ENCODE measurements at places on chromosomes 3 and 15. TPM values are rescaled to one million over a fixed set of nuclear protein-coding genes. Genes with fewer than 3 reads are reported as not detected.
A peak's percentile ranks its signal among the peaks of the same experiment; 100 is the strongest.

DNA sequence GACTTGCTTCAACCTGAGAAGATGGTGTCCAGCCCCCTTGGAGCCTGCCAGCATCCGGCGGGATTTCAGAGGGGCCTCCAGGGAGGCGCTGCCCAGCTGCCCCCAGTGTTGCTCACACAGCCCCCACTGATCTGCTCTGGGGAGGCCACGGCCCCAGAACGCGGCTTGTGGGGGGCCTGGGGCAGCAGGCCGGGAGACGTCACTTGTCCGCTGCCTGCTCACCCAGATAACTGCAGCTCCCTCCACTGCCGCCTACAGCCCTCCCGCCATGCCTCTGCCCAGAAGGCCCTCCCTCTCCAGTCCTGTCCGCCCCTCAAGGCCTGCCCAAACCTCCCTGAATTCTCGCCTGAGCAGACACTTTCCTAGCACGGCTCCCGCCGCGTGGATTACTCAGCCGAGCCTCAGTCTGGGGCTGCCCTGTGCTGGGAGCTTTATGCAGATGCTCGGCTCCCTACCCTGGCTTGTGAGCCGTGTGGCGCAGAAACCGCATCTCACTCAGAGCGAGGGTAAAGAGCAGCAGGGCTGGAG lies 17.2 kb upstream of the ADIPOQ start:
- peaks cover 3% of the 10 kb centered on the region for H3K27me3 ChIP-seq
- H3K4me1 ChIP-seq = peaks cover 10% of the 10 kb centered on the region
- no peak overlapping the region for H3K4me3 ChIP-seq
- H3K27ac ChIP-seq = no peak overlapping the region
- peak; percentile 69 for DNase-seq
- H3K36me3 ChIP-seq = no peaks in the 10 kb centered on the region

- no peak for DNase-seq
- no peak overlapping the region for H3K27ac ChIP-seq
- H3K4me3 ChIP-seq = no peak overlapping the region
- no peaks in the 10 kb centered on the region for H3K36me3 ChIP-seq
- H3K27me3 ChIP-seq = no peaks in the 10 kb centered on the region
- no peaks in the 10 kb centered on the region for H3K4me1 ChIP-seq
Observed at GRCh38 chr3:133487204-133487603, 86.3 kb upstream of the CDV3 start.

GRCh38 chr3:161770484-161771386 lies 274.1 kb downstream of the OTOL1 start:
- no peaks in the 10 kb centered on the region for H3K27me3 ChIP-seq
- H3K4me1 ChIP-seq = no peaks in the 10 kb centered on the region
- no peak for DNase-seq
- H3K27ac ChIP-seq = no peak overlapping the region

DNA sequence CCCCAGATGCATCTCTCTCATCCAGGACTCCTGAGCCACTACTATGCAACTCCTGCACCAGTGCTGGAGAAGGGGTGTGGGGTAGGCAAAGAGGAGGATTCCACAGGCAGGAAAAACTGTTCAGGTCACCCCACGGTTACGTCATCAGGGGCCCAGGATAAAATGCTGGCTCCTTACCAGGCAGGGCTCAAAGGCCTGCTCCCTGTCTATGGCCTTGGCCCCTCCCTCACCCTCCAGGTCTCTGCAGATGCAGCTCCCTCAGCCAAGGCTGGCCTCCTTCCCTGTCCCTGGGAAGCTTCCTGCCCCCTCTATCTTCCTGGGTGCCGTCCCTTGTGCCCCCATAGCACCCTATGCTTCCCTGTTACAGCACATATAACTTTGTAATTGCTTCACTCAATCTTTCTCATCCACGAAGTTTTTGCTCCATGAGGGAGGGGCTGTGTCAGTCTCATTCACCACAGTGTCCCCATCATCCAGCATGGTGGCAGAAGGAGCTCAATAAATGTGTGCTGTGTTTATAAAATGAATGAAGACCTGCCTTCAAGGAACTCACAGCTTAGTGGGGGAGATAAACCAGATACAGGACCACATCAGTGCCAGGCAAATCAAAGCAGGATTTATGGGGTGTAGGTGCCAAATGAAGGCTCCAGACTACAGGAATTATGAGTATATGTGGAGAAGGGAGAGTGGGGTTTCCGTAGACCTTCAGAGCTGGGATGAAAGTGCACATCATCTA lies 18.6 kb downstream of the KBTBD13 start:
- peaks cover 6% of the 10 kb centered on the region for H3K36me3 ChIP-seq
- DNase-seq = no peak
- no peak overlapping the region for H3K4me3 ChIP-seq
- peaks cover 11% of the 10 kb centered on the region for H3K4me1 ChIP-seq

- no peaks in the 10 kb centered on the region for H3K27me3 ChIP-seq
- H3K4me3 ChIP-seq = no peak overlapping the region
- no peaks in the 10 kb centered on the region for H3K36me3 ChIP-seq
- no peak for DNase-seq
- H3K4me1 ChIP-seq = no peaks in the 10 kb centered on the region
Observed at GRCh38 chr3:24952388-24952787, 457.7 kb upstream of the THRB start.

DNA sequence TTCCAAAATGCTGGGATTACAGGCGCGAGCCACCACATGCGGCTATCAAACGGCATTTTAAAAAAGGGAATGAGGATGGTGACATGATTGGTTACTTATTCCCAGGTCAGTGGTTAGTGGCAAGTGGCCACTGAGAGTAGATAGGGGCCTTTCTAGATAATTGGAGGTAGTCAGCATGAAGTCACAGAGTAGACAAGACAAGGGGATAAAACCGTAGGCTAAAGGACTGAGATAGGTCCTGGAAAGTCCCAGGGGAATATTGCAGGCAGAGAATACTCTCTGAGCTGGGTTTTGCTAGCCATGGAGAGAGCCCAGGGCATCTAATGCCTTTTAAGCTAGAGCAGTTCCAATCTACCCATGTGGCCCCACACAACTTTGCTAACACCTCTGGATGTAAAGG lies 52.2 kb downstream of the KCNAB1 start:
- no peaks in the 10 kb centered on the region for H3K36me3 ChIP-seq
- H3K27ac ChIP-seq = no peak overlapping the region
- H3K27me3 ChIP-seq = no peaks in the 10 kb centered on the region
- no peak overlapping the region for H3K4me3 ChIP-seq
- H3K4me1 ChIP-seq = no peaks in the 10 kb centered on the region

- no peaks in the 10 kb centered on the region for H3K4me1 ChIP-seq
- H3K36me3 ChIP-seq = no peaks in the 10 kb centered on the region
- H3K27me3 ChIP-seq = no peaks in the 10 kb centered on the region
- no peak overlapping the region for H3K27ac ChIP-seq
Observed at GRCh38 chr15:66038387-66039116, 169.3 kb downstream of the RAB11A start.

GRCh38 chr15:76979331-76979925 lies 15.5 kb upstream of the PSTPIP1 start:
- H3K27ac ChIP-seq = no peak overlapping the region
- no peaks in the 10 kb centered on the region for H3K4me1 ChIP-seq
- H3K4me3 ChIP-seq = no peak overlapping the region
- H3K36me3 ChIP-seq = no peaks in the 10 kb centered on the region
- no peaks in the 10 kb centered on the region for H3K27me3 ChIP-seq

- DNase-seq = no peak
- no peak overlapping the region for H3K27ac ChIP-seq
- no peak overlapping the region for H3K4me3 ChIP-seq
- H3K36me3 ChIP-seq = no peaks in the 10 kb centered on the region
- H3K27me3 ChIP-seq = no peaks in the 10 kb centered on the region
- H3K4me1 ChIP-seq = no peaks in the 10 kb centered on the region
Observed at GRCh38 chr15:95814908-95815307, 515.6 kb upstream of the NR2F2 start.

GRCh38 chr15:34472947-34473346 lies 35.3 kb upstream of the GOLGA8A start:
- DNase-seq = no peak
- H3K4me1 ChIP-seq = no peaks in the 10 kb centered on the region
- H3K27ac ChIP-seq = no peak overlapping the region
- no peaks in the 10 kb centered on the region for H3K36me3 ChIP-seq

GRCh38 chr15:33735637-33736247 lies 232.6 kb upstream of the CHRM5 start:
- H3K4me3 ChIP-seq = no peak overlapping the region
- H3K27ac ChIP-seq = no peak overlapping the region
- no peaks in the 10 kb centered on the region for H3K27me3 ChIP-seq
- no peak for DNase-seq

DNA sequence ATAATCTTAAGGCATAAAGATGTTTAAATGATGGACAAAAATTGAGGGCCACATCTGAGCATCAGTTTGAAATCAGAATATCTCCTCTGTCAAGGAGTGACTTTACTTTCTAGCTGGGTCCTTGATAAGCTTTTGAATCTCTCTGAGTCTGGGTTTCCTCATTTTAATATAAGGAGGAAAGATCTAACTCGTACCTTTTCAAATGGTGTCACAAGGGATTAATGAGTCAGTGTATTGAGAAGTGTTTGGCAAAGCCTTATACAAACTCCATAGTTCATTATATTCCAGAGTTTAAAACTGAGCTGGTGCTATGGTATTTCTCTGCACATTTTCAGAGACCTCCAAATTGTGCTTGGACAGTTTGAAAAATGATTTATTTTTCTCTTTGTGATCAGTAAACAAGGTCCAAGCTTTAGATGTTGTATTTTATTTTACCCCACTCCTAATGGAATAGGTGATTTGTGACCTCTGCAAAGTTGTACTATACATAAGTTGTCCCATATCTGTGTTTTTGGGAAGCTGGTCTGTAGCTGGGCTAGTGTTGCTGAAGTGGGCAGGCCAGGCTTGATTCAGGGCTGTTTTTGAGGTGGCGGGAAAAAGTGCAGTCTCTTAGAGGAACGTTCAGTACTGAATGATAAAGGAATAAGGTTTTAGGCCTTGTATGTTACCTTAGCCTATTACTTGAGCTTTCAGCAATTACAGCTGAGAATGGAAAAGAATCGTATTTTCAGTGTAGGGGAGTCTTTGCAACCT lies 5.6 kb downstream of the FNDC3B start:
- peaks cover 23% of the 10 kb centered on the region for H3K4me1 ChIP-seq
- no peak for DNase-seq
- no peak overlapping the region for H3K4me3 ChIP-seq
- H3K27ac ChIP-seq = peak overlapping the region; percentile 61
- H3K27me3 ChIP-seq = no peaks in the 10 kb centered on the region

DNA sequence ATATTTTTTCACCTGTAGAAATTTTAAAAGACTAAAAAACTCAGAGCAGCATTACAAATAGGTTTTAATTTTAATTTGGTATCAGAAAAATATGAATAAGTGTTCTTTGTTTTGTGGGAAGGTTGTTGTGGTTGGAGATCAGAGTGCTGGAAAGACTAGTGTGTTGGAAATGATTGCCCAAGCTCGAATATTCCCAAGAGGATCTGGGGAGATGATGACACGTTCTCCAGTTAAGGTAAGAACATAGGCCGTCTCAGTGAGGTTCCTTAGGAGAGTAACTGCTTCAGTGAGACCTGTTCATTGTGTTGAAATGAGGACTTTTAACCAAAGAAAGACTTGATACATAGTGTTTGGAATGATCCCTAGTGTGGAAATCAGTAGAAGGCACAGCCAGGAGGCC lies 44.8 kb downstream of the OPA1 start:
- DNase-seq = no peak
- no peak overlapping the region for H3K27ac ChIP-seq
- no peaks in the 10 kb centered on the region for H3K27me3 ChIP-seq
- no peaks in the 10 kb centered on the region for H3K4me1 ChIP-seq
- peaks cover 26% of the 10 kb centered on the region for H3K36me3 ChIP-seq

GRCh38 chr3:132972333-132972732 lies 65.9 kb upstream of the TMEM108 start:
- H3K36me3 ChIP-seq = no peaks in the 10 kb centered on the region
- H3K4me1 ChIP-seq = no peaks in the 10 kb centered on the region
- H3K27ac ChIP-seq = no peak overlapping the region
- no peaks in the 10 kb centered on the region for H3K27me3 ChIP-seq

DNA sequence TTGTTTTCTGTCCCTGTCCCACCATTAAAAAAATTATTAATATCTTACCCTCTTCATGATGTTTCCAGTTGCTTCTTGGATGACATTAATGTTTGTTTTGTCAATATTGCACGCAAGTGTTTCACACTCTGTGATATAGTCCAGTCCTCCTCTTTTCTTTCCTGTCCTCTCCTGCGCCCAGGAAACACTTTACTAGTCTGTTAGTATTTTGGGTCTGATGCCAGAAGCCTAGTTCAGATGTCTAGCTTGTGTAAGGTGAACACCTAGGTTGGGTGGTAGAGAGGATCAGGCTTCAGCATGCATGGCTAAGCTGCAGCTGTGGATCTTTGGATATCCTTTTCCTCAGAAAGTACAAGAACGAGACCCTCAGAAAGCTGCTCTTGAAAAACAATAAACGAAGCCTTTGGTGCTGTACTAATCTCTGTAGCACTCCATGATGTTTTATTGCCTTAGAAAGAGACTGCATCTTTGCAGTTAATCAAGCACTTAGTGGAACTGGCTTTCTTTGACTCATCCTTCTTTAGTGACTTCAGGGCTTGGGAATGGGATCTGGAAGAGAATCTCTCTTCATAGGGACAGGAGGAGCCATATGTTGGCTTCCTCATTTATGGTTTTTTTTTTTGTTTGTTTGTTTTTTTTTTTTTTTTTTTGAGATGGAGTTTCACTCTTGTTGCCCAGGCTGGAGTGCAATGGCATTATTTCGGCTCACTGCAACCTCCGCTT lies 253.4 kb downstream of the LPP start:
- no peak overlapping the region for H3K4me3 ChIP-seq
- H3K36me3 ChIP-seq = no peaks in the 10 kb centered on the region
- no peaks in the 10 kb centered on the region for H3K27me3 ChIP-seq
- H3K4me1 ChIP-seq = peaks cover 4% of the 10 kb centered on the region
- H3K27ac ChIP-seq = no peak overlapping the region
- no peak for DNase-seq

DNA sequence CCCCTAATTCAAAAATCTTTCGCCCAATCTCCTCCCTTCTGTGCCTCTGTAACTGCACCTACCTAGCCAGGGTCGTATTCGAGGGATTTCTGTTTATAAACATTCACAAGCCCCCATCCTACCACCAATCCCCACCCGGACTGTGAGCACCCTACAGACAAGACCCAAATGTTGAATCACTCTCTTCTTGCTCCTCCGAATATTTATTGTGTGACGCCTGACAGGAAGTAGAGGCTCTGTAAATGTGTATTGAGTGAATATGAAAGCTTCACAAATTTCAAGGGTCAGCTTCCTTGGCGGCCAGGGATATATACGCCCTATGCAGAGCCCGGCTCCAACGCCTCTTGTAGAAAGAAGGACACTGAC lies 1.6 kb downstream of the BDH1 start:
- H3K36me3 ChIP-seq = peaks cover 2% of the 10 kb centered on the region
- H3K4me3 ChIP-seq = no peak overlapping the region
- DNase-seq = no peak
- H3K27me3 ChIP-seq = no peaks in the 10 kb centered on the region
- peak overlapping the region; percentile 51 for H3K27ac ChIP-seq

Gene RAB6B
- total RNA-seq = 2.8 TPM

Gene SLC2A2
- 434 TPM for total RNA-seq

Gene APBA2
- total RNA-seq = 2.8 TPM

Gene COL6A6
- total RNA-seq = 0.47 TPM

Gene ETV5
- 6.1 TPM for total RNA-seq

Gene NOX5
- under 0.01 TPM for total RNA-seq

Gene SUCNR1
- total RNA-seq = 7.1 TPM

Data from liver (tissue), 10 donors.